ENCODE measurements at places on chromosomes 5 and 9.

- DNase-seq = no peak
Measured at GRCh38 chr9:99807276-99807852, 14.3 kb upstream of the NR4A3 start.

DNA sequence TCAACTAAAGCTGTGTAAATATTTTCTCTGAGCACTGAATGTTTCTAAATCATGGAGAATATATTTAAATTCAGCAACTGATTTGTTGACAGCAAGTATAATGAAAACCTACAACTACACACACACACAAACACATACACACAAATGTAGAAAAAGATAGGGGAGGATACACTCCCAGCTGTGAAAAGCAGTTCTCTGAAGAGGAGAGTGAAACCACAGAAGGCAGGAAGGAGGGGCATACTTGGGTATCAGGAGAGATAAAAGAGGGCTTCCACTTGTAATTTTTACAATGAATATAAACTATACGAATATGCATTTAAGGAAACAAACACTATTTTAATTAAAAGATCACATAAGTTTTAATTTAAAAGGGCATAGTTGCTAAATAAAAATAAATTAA is 227.8 kb upstream of the SLC24A2 start:
- no peak for DNase-seq

GRCh38 chr5:104526866-104527265 is 964.3 kb upstream of the NUDT12 start:
- DNase-seq = no peak

- DNase-seq = no peak
Measured at GRCh38 chr9:19119801-19120440, 7.4 kb downstream of the PLIN2 start.

- DNase-seq = no peak
Measured at GRCh38 chr5:4572311-4573100, 567.6 kb upstream of the ADAMTS16 start.

DNA sequence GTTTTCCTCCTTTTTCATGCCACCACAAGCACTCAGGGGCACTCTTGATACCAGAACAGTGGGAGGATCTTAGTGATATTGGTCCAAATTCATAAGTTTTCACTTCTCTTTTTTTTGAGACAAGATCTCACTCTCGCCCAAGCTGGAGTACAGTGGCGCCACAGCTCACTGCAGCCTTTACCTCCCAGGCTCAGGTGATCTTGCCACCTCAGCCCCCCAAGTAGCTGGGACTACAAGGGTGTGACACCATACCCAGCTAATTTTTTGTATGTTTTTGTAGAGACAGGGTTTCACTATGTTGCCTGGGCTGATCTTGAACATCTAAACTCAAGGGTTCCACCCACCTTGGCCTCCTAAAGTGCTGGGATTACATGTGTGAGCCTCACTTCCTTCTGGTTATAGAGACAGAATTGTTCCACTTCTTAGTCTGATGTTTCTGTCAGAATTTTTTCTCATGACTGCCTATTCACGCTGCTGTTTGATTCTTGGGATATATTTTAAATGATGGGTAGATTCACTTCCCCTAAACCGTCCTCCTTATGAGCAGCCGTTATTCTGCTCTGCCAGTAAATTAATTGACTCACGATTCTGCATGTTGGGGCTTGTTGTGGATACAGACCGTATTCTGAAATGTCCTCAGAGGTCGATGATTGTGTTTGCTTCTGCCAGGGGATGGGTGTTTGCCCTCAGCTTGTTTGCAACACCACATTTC is 30.8 kb downstream of the MTAP start:
- no peak for DNase-seq

DNA sequence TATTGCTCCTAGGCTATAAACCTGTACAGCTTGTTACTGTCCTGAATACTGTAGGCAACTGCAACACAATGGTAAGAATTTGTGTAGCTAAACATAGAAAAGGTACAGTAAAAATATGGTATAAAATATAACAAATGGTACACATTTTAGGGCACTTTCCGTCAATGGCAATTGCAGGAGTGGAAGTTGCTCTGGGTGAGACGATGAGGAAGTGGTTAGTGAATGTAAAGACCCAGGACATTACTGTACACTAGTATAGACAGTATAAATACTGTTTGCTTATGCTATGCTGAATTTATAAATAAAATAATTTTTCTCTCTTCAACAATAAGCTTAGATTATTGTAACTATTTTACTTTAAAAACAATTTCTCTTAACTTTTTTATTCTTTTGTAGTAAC is 15.6 kb upstream of the ADRB2 start:
- DNase-seq = no peak
